Neural crest cell (in vitro differentiated cells): ENCODE measurements at places on chromosomes 1 and 21. TPM values are rescaled to one million over a fixed set of nuclear protein-coding genes. Genes with fewer than 3 reads are reported as not detected.
A peak's percentile ranks its signal among the peaks of the same experiment; 100 is the strongest.

GRCh38 chr1:99176753-99177152 lies 87.5 kb upstream of the PLPPR4 start:
- no peak overlapping the region for H3K27ac ChIP-seq
- no peaks in the 10 kb centered on the region for H3K36me3 ChIP-seq
- no peaks in the 10 kb centered on the region for H3K4me1 ChIP-seq
- H3K27me3 ChIP-seq = no peaks in the 10 kb centered on the region
- DNase-seq = no peak

S100A3 gene
- total RNA-seq = not detected in 2 replicates

GRCh38 chr1:14778898-14779865 lies 180.7 kb downstream of the KAZN start:
- H3K4me1 ChIP-seq = peaks cover 29% of the 10 kb centered on the region
- peaks cover 12% of the 10 kb centered on the region for H3K27me3 ChIP-seq
- H3K4me3 ChIP-seq = no peak overlapping the region

GRCh38 chr1:78472851-78473496 lies 17.8 kb upstream of the PTGFR start:
- DNase-seq = no peak
- no peaks in the 10 kb centered on the region for H3K27me3 ChIP-seq
- H3K4me3 ChIP-seq = no peak overlapping the region
- H3K27ac ChIP-seq = no peak overlapping the region
- no peaks in the 10 kb centered on the region for H3K36me3 ChIP-seq

DNA sequence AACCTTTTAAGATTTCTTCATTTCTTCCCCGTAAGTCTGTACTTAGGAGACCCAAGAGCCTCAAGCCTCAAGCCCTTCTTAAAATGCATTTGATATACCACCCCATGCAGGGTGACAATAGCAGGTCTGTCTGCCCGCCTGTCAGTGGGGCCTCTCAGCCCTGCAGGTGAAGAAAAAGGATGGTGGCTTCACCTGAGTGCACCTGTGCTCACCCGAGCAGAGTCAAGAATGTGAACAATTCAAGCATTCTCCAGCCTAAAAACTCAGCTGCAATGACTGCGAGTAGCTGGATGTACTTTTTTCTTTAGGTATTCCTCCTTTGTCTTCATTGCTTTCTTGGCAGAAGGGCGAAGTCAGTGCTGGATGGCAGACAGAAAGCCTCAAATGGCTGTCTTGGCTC lies 203.3 kb downstream of the LMX1A start:
- no peak for DNase-seq
- peaks cover 91% of the 10 kb centered on the region for H3K27me3 ChIP-seq
- no peak overlapping the region for H3K27ac ChIP-seq

DNA sequence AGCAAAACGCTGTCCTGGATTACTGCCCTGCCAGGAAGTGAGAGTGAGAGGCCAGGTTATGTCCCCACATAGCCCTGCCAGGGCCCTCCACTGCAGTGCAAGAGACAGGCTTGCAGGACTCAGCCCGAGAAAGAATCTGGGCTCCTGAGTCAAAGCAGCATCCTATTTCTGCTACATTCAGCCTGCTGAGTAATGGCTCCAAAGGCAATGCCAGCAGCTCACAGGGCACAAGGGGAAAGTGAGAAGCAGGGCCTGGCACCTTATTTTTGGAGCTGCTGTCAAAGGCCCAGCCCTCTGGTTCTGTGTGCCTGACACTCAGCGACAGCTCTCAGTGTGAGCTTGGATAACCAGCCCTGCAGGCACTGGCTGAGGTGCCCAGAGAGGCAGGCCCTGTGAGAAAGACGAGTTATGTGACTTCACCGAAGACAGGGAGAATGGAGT lies 83.9 kb downstream of the DTL start:
- H3K27me3 ChIP-seq = no peaks in the 10 kb centered on the region
- H3K27ac ChIP-seq = no peak overlapping the region

GRCh38 chr1:112395256-112395820 lies 676 bp upstream of the CTTNBP2NL start:
- H3K36me3 ChIP-seq = no peaks in the 10 kb centered on the region
- H3K27ac ChIP-seq = peak overlapping the region; percentile 96
- peaks cover under 1% of the 10 kb centered on the region for H3K27me3 ChIP-seq

- H3K4me1 ChIP-seq = peaks cover 13% of the 10 kb centered on the region
- no peak overlapping the region for H3K4me3 ChIP-seq
- peaks cover 4% of the 10 kb centered on the region for H3K27me3 ChIP-seq
- H3K27ac ChIP-seq = no peak overlapping the region
Measured at GRCh38 chr1:3419415-3420204, 34.9 kb upstream of the ARHGEF16 start.

GRCh38 chr1:34721646-34722355 lies 33.0 kb upstream of the GJB5 start:
- H3K27ac ChIP-seq = no peak overlapping the region
- DNase-seq = no peak
- peaks cover 67% of the 10 kb centered on the region for H3K27me3 ChIP-seq
- H3K36me3 ChIP-seq = no peaks in the 10 kb centered on the region
- no peaks in the 10 kb centered on the region for H3K4me1 ChIP-seq

ST6GALNAC5 gene
- 37.4 and 45.6 TPM in 2 replicates for total RNA-seq

GNPAT gene
- total RNA-seq = 69.2 and 70.3 TPM in 2 replicates

GRCh38 chr1:238187575-238187949 lies 296.8 kb upstream of the ZP4 start:
- H3K4me1 ChIP-seq = no peaks in the 10 kb centered on the region
- no peak overlapping the region for H3K4me3 ChIP-seq
- no peak overlapping the region for H3K27ac ChIP-seq
- H3K27me3 ChIP-seq = no peaks in the 10 kb centered on the region

ATP1A4 gene
- 0.20 and 0.35 TPM in 2 replicates for total RNA-seq

DNA sequence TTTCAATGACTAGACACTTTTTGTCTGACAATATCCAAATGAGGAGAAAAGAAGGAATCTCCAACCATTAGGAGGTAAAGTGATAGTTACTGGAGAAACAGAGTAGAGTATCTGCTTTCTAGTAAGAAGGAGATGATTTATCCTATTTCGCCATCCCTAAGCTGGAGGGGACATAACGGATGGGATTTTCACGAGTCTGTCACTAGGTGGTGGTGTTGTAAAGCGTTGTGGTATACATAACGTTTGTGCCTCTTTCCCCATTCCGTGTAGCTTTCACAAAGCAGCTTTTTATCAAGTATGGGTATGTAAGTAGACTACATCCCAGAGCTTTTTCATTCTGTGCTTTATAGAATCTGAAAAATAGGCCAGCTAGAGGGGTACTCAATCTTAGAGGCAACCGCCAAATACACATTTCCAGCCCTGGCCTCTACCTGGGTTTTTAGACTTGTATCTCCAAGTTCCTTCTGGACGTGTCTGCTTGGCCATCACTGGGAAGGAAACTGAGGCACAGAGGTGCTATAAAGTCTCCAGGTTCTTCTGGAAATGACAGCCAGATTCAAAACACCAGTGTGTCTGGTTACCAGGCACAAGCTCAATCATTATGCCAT lies 33.3 kb upstream of the FAM3B start:
- peaks cover 7% of the 10 kb centered on the region for H3K4me1 ChIP-seq
- H3K27me3 ChIP-seq = peaks cover 7% of the 10 kb centered on the region
- no peak overlapping the region for H3K27ac ChIP-seq
- no peak overlapping the region for H3K4me3 ChIP-seq
- peak; percentile 33 for DNase-seq
- no peaks in the 10 kb centered on the region for H3K36me3 ChIP-seq
